Inflammatory macrophage treated with lipopolysaccharide for 4 hours (primary cell): ENCODE measurements at places on chromosomes 3 and 15.

DNA sequence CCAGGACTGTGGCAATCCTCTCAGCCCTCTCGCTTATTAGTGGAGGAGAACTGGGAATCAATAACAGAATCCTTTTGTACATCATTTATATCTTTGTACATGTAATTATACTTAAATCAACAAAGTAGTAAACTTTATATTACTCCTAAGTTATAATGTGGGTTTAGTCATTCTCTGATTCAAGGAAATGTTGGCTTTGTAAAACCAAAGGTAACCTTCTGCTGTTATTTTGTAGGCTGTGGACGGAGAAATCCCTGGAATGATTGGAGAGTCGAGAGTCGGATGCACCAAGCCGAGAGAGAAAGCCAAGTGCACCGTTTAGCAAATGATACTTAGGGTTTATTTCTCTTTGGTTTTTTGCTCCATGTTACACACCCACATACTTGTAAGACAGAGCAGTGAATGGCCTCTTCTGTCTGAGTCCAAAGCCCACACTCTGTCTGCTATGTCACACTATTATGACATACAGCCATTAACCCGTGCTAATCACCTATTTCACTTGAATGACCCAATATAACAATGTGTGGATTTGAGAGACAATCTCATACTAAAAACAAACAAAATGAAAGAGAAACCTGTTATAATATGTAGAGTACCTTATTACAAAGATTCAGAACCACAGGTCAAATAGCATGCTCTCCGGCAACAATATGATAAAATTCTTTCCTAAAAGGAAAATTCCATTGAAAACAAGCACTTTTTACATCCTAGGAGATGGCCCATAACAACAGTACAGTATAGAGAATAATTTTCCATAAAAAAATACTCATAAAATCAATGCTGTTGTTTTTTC is 72.2 kb downstream of the MECOM start:
- no peak for DNase-seq

GRCh38 chr3:55651011-55651410 is 163.9 kb upstream of the WNT5A start:
- no peak for DNase-seq

DNA sequence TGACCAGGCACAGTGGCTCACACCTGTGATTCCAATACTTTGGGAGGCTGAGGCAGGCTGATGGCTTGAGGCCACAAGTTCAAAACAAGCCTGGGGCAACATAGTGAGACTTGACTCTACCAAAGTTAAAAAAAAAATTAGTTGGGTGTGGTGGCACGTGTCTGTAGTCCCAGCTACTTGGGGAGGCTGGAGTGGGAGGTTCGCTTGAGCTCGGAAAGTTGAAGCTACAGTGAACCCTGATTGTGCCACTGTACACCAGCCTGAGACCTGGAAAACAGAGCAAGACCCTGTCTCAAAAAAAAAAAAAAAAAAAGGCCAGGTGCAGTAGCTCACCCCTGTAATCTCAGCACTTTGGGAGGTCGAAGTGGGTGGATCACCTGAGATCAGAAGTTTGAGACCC is 3.1 kb downstream of the CDC25A start:
- DNase-seq = no peak

GRCh38 chr3:123728014-123728413 is 143.2 kb upstream of the HACD2 start:
- no peak for DNase-seq

DNA sequence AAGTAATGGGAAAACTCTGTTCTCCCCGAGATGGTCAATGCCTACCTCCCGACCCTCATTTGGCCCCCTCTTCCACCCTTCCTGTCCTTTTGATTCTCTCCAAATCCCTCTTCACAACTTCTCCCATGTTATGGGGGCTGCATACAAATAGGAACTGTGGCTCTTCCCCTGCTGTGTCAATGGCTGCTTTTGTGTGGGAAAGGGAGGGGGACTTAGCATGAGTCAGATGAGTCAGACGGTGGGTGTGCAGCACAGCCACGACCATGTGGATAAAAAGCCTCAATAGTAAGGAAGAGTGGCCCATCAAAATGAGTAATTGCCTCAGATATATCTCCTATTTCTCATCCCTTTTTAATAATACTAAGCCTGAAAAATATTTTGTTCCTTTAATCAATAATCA is 31.9 kb downstream of the SPATA16 start:
- no peak for DNase-seq

DNA sequence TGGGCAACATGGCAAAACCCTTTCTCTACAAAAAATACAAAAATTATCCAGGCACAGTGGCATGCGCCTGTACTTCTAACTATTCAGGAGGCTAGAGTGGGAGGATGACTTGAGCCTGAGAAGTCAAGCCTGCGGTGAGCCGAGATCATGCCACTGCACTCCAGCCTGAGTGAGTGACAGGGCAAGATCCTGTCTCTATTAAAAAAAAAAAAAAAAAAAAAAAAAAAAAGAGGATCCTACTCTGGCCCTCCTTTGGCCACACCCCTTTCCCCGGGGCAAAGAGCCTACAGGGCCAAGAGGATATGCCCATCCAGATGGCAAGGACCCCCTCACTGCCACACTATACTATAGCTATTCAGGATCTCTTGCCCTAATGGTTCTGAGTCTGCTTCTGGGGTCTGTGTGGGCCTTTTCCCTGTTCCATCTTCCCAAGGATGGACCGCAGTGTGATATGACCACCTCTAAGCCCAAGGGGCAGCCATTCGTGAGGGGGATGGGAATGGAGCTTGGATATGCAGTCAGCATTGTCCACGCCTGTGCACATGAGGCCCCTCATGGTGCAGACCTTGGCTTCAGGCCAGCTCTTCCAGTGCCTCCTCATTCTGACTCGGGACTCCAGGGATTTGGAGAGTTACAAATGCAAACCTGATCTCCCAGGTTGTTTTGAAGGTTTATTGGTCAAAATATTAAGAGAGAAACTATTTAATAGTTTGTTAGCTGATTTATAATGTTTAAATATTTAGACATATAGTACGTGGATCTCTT is 7.3 kb downstream of the TYRO3 start:
- peak; percentile 67 for DNase-seq

DNA sequence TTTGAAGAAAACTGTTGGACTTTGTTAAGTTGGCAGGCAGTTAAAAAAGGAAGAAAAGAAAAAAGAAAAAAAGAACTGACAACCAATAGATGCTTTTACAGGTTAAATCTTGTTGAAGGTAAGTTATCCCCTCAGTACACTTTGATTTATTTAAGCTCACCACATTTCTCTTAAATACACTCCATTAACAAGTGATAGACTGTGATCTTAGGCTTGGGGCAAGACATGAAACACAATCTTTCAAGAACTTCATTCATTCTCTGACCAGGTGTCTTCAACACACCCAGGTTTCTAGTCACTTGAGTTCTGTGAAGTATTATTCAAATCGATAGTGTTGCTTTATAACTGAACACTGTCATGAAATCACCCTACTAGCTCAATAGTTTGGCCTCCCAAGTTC is 751.9 kb downstream of the ROBO1 start:
- no peak for DNase-seq

DNA sequence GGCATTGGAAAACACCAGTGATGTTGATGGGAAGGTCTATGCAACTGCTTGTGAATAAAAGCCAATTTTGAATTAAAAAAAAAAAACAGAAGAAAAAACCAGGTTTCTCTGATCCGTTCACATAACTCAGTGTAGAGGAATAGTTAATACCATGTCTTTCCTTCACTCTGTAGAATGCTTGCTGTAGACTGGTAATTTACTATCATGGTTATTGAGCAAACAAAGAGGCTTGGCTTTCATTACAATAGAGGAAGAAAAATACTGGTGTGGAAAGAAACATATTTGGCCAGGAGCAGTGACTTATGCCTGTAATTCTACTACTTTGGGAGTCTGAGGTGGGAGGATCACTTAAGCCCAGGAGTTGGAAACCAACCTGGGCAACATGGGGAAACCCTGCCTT is 41.1 kb downstream of the GATM start:
- peak; percentile 21 for DNase-seq

GRCh38 chr15:70505936-70506912 is 257.1 kb downstream of the UACA start:
- no peak for DNase-seq

- DNase-seq = peak; percentile 98
These were observed 24.5 kb downstream of the MB21D2 start for GRCh38 chr3:192892981-192893700.

- peak; percentile 69 for DNase-seq
These were observed 380 bp upstream of the ALS2CL start for GRCh38 chr3:46693892-46694226.

GRCh38 chr3:170338690-170339340 is 18.7 kb upstream of the SKIL start:
- DNase-seq = no peak

- no peak for DNase-seq
These were observed 316.6 kb upstream of the UBE2E2 start for GRCh38 chr3:22886439-22887068.

- DNase-seq = peak; percentile 81
These were observed 65.8 kb downstream of the MB21D2 start for GRCh38 chr3:192851821-192852372.

DNA sequence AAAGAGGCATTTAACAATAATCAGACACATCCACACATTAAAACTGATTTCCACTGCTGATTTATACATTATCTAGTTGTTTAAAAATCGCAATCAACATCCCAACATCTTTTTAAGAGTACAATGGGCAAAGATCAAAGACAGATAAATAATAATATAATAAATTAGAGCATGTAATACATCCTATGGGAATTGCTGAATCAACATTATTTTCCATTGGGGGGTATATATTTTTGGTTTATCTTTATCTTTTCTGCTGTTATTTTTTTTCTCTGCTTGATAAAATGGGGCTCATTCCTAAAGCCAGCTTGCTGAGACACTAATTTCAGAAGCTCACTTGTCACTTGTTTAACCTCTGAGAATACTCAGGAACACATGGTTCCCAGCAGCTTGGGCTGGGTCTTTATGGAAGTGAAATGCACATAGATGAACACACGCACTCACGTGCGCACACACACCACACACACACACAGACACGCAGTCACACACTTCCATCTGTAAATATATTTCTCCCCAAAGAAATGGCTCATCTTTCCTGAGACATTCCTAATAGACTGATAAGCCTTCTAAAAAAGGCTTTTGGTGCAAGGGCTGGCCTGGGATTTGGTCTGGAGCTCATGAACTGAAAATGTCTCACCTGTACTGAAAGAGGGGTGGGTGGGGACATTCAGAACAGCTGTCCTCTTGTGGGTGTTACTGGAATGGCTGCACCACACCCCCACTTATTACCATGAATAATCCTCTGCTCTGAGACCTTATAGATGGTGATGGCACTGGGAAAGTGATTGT is 3.5 kb upstream of the PPIB start:
- DNase-seq = no peak

- DNase-seq = peak; percentile 73
These were observed 58.4 kb upstream of the POLG start for GRCh38 chr15:89393056-89393455.

GRCh38 chr15:92068121-92068520 is 214.6 kb downstream of the SLCO3A1 start:
- DNase-seq = peak; percentile 84
